ENCODE measurements at places on chromosomes 3 and 15.

DNA sequence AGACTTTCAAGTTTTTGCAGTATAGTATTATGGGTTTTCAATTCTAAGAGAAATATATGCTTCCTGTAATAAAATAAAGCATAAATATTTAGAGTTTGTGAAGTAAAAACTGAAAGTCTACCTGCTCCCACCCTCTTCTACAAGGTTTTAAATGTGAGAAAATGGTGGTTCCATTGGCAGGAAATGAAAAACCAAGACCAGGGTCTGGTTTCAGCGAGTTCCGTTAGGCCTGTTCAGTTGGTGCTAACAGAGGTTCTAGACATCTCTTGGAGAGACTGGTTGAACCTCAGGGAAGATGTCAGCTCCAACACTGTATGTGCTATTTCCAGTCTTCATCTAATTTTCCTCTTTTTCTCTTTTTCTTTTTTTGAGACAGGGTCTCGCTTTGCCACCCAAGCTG, 11.8 kb upstream of the MYO1E start:
- DNase-seq = no peak

DNA sequence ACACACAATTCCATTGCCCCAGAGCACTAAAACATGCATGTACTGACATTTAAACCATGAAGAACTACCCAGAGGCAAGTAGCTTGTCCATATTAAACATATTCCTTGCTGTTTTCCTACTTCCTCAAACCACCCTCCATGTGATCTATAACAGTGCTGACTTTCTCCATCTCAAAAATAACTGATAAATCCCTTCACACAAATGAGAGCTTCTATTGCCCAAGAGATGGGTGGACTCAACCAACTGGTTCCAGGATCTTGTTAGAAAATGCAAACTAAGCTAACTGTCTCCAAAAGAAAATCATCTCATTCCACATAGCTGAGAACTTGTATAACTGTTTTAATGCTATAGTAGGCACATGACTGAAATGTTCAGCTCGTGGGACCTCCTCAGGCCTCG, 29.6 kb downstream of the DCLK3 start:
- DNase-seq = no peak

GRCh38 chr15:85785887-85786780, 8.6 kb downstream of the KLHL25 start:
- no peak for DNase-seq

GRCh38 chr15:101088788-101089578, 162.9 kb downstream of the CHSY1 start:
- no peak for DNase-seq

DNA sequence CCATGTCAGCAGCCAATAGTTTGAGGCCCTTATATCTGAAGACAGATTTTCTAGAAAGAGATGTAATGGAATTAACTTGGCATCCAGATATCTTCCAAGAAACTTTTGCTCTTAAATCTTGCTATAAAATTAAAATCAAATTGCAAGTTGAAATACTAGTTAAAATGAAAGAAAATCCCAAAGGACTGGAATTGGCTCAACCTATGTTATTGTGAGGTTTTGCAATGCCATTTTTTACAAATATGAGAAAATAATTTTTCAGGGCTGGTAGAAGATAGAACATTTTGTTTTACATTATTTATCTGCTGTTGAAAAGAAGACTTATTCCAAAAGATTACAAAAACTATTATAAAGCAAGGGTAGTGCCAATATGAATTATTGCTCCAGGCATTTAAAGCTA, 92.2 kb upstream of the AGTR1 start:
- DNase-seq = no peak

DNA sequence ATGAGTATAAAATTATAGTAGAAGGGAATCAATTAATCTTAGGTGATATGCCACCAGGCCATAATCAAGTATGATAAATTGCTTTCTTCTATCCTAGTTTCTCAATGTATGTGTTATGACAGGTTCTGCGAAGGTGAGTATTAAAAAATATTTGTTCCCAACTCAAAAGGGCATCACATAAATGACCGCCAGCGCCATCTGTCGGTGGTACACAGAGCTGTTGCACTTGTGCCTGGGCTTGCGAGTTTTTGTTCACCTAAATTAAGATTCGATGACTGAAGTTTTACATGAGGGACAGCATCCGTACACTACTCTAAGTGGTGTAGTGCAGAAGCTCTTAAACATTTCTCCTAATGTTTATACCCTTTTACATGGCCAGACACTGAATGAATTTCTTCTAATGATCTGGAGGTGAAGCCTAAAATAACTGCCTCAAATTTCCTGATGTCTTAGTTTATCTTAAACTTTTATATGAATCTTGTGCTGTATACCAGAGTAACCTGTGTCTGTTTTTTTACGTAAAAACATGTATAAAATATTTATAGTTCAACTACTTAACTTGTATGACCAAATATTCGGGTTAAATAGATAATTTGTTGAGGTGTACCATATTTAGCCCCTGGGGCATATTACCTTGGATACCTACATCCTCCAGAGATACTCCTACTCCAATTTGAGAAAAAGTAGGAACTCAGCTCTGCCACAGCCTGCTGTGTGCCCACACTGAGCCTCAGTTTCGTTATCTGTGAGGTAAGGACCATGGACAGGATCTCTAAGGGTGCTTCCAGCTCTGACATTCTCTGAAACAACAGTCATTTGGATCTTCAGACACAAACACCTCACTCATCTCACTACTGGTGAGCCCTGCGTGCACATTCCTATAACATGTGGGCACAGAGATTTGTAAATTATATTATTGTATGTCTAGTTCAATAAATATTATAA, 365.6 kb downstream of the MAGI1 start:
- DNase-seq = peak; percentile 36

DNA sequence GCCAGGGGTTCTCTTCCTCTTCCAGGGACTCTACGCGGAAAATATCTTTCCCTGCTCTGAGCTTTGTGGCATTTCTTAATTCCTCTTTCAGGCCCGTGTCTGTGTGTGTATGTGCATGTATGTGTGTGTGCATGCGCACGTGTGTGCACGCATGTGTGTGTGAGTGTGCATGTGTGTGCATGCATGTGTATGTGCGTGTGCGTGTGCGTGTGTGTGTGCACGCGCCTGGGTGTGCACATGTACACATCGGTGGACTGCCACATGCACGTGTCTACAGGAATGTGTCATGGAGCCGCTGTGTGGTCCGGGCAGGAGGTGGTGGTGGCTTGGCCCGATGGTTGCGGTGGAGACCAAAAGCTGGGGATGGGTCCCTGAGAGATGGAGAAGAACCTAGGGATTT, 133.0 kb downstream of the FBLN2 start:
- no peak for DNase-seq

GRCh38 chr3:29864809-29865208, 583.9 kb downstream of the RBMS3 start:
- no peak for DNase-seq

DNA sequence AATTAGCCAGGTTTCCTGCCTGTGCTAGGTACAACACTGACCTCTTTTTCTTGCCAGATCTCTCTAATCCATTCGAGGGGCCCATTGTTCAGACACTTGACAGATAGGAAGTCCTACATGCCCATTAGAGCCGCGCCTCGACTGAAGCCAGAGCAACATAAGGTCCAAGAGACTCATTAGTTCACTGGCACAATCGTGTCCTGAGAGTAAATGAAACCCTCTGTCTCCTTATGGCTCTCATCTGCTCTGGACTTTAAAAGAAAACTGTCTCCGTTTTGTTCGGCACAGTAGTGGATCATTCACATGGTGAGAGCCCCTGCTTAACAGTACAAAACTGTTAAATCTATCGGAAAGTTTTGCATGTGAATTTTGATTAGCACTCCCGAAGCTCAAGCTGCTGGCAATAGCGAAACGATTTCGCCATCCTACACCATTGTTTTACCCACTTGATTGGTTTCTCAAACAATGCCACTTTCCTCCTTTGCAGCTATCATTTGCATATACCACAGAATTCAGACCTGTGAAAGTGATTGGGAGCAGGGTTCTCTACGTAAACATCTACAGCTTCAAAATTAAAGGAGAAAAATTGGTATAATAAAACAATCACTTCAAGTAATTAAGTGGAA, 19.0 kb upstream of the C15orf61 start:
- no peak for DNase-seq

DNA sequence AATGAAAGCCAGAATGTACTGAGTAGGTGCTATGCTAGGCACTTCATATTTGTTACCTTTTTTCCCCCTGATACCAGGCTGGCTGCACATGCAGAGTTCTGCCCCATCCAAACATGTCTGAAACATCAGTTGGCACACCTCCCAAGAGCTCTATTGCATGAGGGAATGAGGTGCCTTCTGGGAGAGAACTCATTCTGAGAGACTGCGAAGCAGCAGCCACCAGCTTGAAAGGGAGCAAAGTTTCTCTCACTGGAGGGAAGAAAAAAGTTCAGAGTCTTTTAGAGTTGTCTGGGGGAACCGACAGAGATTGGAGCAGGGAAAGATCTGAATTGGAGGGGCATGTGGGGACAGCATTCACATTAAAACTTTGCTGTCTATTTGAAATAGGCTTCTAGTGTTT, 84.1 kb downstream of the AGBL1 start:
- no peak for DNase-seq

DNA sequence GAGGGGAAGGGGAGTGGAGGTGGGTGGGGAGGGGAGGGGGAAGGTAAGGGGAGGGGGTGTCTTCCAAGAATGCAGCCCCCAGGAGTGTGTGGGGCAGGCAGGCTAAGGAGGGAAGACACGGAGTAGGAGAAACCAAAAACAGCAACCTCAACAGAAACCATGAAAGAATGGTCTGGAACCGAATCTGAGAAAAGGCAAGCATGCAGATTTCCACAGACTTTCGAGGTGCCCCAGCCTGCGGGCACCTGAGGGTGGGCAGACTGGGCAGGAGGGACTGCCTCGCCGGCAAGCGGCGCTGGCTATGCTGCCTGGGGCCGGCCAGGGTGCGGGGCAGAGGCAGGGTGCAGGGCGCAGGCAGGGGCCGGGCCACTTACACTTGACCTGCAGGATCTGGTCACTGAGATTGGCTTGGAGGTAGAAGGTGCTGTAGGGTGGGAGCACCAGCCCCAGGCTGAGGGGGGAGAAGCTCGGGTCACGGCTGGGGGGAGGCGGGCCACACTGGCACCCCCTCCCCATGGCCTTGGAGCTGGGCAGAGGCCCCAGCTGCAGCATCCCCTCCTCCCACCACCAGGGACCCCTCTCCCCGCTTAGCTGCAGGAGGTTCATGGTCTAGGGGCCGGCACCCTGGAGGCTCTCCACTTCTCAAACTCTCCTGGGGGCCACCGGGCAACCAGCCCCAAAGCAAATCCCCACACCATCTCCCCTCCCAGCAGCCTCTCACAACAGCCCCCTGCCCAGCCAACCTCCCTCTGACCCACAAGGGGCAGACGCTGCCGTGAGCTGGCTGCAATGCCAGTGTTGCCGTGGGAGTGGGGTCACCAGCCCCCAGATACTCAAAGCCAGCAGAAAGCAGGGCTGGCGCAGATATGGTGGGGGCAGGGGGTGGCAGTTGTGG, 15.3 kb upstream of the TMEM115 start:
- no peak for DNase-seq
